ENCODE measurements at places on chromosomes 12 and 14.

DNA sequence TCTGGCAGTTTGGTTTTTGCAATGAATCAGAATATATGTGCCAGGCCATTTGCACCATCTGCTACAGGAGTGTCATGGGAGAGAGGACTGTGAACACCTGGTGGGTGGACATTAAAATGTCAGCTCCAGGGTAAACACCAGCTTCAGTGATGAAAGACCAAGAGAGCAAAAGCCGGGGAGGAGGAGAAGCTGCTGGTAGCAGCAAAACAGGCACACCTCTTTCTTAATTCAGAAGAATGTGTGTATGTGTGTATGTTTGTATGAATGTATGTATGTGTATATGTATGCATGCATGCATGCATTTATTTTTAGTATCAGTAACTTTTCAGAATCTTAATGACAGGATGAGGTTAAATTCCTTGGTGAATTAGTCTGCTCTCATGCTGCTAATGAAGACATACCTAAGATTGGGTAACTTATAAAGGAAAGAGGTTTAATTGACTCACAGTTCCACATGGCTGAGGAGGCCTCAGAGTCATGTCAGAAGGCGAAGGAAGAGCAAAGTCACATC lies 357.4 kb upstream of the PRICKLE1 start:
- DNase-seq: no peak

DNA sequence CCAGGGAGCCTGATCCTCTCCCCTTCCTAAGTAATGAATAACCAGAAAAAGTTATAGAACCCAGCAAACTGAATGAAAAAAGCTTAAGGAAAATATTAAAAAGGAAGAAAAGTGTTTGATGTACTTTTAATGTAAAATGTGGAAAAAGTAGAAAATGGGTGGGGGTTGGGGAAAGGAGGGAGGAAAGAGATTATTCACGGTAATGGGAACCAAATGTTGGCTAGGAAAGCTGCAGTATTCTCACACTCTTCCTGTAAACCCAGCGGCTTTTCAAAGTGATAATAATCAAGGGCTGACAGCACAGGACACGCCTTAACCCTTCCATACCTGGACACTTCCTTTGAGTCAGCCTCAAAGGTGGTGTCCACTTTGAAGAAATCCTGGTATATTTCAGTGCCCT lies 139.2 kb downstream of the TGFB3 start:
- DNase-seq: no peak

- no peak for DNase-seq
Measured at GRCh38 chr12:9365296-9365695, 157.1 kb upstream of the PZP start.

DNA sequence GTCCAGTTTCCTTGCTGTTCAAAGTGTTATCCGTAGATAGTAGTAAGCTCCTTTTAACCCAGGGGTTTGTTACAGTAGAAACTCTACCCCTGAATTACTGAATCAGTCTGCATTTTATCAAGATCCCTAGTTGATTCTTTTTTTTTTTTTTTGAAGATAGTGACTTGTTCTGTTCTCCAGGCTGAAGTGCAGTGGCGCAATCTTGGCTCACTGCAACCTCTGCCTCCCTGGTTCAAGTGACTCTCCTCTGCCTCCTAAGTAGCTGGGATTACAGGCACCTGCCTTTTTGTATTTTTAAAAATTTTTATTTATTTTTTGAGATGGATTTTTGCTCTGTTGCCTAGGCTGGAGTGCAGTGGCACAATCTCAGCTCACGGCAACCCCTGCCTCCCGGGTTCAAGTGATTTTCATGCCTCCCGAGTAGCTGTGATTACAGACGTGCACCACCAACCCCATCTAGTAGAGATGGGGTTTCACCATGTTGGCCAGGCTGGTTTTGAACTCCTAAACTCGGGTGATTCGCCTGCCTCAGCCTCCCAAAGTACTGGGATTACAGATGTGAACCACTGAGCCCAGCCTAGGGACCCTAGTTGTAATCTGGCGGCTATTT lies 10.5 kb downstream of the LARP4 start:
- no peak for DNase-seq

GRCh38 chr12:121264951-121265515 lies 31.5 kb downstream of the CAMKK2 start:
- no peak for DNase-seq

DNA sequence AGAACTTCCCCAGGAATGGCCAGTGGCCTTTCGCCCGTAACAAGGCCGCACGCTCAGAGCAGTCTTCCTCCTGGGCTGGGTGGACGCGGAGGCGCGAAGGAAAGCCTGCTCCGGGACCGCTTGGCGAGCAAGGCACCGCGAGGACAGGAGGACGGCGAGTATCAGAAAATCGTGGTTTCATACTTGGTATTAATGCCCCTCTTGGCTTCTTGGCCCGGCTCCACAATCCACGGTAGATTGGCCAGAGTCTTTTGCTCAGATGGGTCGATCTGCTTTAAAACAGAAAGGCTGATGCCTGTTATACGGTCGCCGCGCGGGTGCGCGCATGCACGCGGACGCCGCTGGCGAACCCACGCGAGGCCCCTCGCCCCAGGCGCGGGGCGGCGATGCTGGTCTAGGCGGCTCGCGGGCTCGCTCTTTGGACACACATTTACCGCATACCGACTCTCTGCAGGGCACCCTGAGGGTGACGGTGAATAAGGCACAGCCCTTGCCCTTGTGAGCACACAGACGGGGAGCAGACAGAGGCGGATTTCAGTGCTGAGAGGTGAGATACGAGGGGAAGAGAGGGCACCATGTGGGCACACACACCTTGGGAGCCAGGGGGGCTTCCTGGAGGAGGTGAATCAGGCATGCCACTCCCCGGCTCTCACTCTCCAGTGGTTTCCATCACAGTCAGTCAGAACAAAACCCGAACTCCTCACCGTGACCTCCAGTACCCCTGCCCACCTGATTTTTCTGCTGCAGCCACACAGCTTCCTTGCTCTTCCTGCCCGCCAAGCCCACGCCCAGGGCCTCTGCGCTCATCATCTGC lies 100.7 kb downstream of the APAF1 start:
- DNase-seq: peak; percentile 50

GRCh38 chr12:88630561-88630960 lies 50.3 kb upstream of the KITLG start:
- DNase-seq: no peak

GRCh38 chr14:70350078-70350477 lies 9.4 kb downstream of the COX16 start:
- DNase-seq: no peak

GRCh38 chr12:70002097-70002911 lies 177.3 kb downstream of the MYRFL start:
- no peak for DNase-seq

DNA sequence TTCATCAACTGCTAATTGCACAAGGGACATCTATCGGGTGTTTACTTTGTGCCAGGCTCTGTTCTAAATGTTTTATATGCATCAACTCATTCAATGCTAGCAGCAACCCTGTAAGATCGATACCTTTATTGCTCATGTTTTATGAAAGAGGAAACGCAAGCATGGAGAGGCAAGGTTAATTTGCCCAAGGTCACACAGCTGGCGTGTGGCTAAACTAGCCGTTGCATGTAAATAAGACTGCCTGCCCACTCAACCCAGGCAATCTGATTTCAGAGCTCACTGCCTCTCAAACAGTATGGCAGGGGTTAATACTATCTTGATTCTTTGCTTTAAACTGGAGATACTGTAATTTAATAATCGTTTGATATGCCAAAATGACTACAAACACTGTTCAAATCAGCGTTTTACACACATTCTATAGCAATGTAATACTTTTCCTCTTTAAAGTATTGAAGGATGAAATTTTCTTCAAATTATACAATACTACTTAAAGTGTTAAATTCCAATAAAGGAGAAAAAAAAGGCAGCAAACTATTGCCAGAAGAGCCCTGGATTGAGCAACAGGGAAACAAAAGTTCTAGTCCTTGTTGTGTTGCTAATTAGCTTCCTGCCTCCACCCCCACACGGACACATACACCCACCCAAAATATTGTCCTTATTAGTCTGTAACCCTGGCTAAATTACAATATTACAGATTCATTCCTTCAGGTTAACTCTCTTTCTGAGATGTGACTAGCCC lies 39.1 kb upstream of the DHRS7 start:
- no peak for DNase-seq

DNA sequence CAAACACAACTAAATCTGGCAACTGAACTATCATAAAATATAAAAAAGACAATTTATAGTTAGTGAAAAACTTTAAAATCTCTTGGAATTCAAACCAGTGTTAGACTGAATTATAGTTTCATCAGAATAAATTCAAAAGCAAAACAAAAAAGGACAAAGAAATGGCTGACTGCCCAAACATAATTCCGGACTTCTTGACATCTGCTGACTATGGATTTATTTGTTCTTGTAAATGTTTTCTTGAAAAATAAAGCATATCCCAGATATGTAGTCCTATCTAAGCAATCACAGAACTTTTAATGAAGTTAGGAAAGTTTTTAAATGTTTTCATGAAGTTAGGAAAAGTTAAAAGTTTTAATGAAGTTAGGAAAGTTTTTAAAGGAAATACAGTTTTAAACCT lies 45.8 kb upstream of the CNTN1 start:
- no peak for DNase-seq

- no peak for DNase-seq
Measured at GRCh38 chr12:70598467-70599193, 38.6 kb downstream of the PTPRB start.

All from activated CD4-positive, alpha-beta T cell treated with anti-CD3 and anti-CD28 coated beads, Interleukin-10, Interleukin-2, amounts not matched to agents 100 ng/mL and 50 ng/mL, durations not matched to agents 16 hours and 8 hours (primary cell).